ENCODE measurements at places on chromosomes 3 and 15.

DNA sequence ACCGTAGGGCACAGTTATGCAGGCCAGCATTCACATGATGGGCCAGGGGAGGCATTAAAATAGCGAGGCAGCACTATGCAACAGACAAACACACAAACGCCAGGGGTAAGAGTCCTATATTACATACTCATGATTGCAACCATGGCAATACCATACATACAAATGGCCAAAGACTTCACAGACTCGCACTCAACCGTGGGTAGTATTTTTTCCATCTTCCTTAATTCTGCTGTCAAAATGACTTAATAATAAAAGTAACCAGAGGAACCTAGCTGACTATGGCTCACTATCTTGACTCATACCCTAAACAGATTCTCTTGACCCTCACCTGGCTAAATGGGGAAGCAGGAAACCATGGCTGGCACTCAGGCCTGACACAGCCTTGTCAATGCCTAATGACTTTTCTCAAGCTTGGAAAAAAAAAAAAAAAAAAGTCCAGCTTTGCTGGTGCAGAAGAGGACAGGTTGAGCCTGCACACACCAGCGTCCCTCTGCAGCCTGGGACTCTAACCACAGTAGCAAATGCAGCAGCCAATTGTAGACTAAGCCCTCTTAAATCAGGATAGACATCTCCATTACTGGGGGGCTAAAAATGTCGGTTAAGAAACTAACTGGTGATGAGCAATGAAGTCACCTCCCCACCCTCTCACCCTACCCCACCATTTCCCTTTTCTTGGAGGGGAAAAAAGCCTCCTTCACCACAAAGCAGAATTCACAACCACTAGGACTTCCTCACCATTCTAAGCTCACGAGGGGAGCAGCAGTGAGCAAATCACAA lies 23.1 kb downstream of the CCDC12 start:
- H3K27ac ChIP-seq, result peak overlapping the region; percentile 96
- DNase-seq, result no peak
- peaks cover 2% of the 10 kb centered on the region for H3K36me3 ChIP-seq

DNA sequence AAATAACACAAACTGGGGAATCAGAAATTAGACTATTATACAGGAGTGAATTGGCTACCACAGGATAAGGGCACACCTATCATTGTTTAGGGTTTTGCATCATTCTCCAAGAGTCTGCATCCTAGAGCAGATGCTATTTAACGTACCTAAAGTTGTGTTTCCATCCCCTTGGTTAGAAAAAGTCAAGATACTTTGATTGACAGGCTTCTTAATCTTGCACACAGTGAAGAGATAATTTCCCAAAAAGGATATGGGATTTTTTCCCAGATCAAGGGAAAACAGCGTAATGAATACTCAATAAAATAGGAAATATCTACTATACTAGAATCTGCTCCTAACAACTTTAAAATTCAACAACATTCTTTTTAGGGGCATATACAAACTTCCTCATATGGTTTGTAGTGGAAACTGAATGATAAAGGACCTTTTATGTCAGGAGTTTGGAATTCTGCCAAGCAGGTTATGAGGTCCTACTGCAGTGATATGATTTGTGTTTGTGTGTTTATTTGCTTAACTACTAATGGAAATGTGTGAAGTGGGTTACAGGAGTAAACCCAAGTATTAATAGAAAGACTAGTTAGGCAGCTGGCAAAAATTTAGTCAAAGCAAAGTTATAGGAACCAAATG lies 124.1 kb upstream of the MME start:
- H3K4me1 ChIP-seq, result no peaks in the 10 kb centered on the region
- no peaks in the 10 kb centered on the region for H3K36me3 ChIP-seq
- H3K27ac ChIP-seq, result no peak overlapping the region
- no peak overlapping the region for H3K4me3 ChIP-seq
- no peak for DNase-seq
- H3K27me3 ChIP-seq, result no peaks in the 10 kb centered on the region

DNA sequence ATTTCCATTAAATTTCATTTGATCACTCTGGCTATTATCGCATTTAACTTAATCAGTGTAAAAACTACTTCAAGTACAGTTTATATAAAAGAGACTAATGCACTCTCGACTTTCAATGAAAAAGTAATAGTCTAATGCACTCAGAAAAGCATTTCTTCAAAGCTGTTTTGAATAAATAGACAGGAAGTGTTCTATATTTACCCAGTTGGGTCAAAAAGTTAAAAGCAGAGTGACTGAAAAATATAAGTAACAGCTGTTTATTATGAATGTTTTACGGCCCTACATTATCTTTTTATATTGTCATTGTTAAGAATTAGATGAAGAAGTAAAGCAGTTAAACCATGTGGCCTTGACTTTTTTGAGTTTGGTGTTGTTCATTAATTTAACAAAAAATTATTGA lies 391.8 kb downstream of the ZPLD1 start:
- H3K27ac ChIP-seq, result no peak overlapping the region
- DNase-seq, result no peak
- H3K36me3 ChIP-seq, result no peaks in the 10 kb centered on the region
- no peaks in the 10 kb centered on the region for H3K4me1 ChIP-seq
- no peak overlapping the region for H3K4me3 ChIP-seq

DNA sequence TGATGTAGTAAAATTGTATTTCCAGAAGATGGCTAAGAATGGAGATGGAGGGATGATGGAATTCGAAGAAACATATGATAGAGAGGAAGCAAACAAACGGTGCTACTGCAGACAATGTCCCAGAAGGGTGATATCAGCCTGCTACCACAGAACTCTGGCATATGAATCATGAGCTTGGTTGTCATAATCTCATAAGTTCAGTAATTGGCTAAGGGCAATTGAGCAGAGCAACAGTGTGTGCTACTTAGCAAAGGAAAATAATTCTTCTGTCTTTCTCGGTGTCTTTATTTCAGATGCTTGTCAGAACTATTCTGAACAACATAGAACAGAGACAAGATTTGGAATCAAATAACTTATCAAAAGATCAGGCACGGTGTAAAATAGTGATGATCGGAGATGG lies 407.3 kb downstream of the GBE1 start:
- no peak overlapping the region for H3K27ac ChIP-seq
- no peaks in the 10 kb centered on the region for H3K36me3 ChIP-seq
- no peak for DNase-seq
- no peaks in the 10 kb centered on the region for H3K4me1 ChIP-seq

DNA sequence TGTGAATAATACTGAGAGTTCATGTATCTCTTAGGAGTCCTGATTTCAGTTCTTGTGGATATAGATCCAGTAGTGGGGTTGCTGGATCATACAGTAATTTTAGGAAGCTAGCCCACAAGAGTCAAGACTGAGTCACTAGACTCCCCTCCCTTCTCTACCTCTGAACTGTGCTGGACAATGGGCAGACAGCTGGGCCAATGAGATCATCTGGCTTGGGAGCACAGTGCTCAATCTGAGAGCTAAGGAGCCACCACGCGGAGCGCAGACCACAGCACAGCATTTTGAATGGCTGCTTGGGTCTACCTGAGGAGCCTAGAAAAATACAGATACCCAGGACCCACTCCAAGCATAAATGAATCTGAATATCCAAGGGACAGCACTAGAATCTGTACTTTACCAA lies 32.5 kb downstream of the WNT5A start:
- H3K27ac ChIP-seq, result no peak overlapping the region
- no peaks in the 10 kb centered on the region for H3K36me3 ChIP-seq
- no peaks in the 10 kb centered on the region for H3K27me3 ChIP-seq

DNA sequence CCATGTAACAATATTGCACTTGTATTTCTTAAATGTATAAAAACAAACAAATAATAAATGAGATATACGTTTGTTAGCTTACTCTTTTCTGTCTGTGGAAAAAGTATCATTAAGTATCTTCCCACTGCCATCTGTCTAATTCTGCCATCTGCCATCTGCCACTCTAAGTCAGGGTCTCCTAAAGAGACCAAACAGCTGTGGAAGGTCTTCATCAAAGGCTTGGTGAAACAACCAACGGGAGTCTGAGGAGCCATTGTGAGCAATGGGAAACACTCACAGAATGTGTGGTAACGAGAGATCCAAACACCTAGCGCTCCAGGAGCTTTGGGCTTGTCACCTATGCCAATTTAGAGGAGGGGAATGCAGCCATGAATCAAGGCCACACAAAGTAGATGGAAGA lies 28.7 kb upstream of the PFN2 start:
- H3K36me3 ChIP-seq, result no peaks in the 10 kb centered on the region
- no peak for DNase-seq
- no peak overlapping the region for H3K4me3 ChIP-seq
- peaks cover 13% of the 10 kb centered on the region for H3K27me3 ChIP-seq
- no peaks in the 10 kb centered on the region for H3K4me1 ChIP-seq
- no peak overlapping the region for H3K27ac ChIP-seq

- H3K27me3 ChIP-seq, result no peaks in the 10 kb centered on the region
- H3K4me1 ChIP-seq, result peaks cover 48% of the 10 kb centered on the region
- no peaks in the 10 kb centered on the region for H3K36me3 ChIP-seq
Measured at GRCh38 chr3:31539275-31539674, 6.5 kb downstream of the STT3B start.

DNA sequence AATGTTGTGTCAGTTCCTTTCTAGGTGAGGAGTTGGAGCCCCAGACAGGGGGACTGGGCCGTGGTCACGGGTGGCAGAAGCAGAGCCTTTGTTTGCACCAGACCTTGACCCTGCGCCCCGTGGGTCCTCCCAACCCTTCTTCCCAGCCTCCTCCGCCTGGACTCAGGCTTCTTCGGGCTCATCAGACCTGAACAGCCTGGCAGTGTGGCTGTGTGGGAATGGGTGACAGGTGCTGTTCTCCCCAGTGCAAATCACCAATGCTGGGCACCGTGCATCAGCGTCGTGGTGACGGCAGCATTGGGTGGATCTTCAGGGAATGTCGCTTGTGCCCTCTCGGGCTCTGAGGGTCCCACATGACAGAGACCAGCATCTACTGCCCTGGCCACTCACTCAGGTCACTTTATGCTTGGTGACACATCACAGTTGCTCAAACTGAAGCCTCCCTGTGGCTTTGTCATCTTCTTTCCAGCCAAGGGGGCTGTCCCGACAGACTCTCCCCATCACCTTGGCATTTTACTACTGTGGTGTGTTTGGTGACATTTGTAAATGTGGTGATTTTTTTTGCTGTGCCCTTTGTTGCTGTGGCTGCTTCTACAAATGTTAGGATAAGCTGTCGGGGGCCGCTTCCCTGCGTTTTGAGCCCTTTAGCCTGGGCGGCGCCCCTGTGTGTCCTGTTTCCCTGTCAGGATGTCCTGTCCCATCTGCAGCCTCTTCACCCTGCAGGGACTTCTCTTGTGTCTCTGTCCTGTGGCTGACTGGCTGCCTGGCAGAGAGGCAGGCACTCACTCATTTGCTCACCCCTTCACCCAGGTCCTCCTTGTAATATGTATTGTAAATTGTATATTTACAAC lies 14.5 kb downstream of the APBA2 start:
- no peak overlapping the region for H3K4me3 ChIP-seq
- DNase-seq, result no peak
- peaks cover 12% of the 10 kb centered on the region for H3K4me1 ChIP-seq
- H3K36me3 ChIP-seq, result no peaks in the 10 kb centered on the region

DNA sequence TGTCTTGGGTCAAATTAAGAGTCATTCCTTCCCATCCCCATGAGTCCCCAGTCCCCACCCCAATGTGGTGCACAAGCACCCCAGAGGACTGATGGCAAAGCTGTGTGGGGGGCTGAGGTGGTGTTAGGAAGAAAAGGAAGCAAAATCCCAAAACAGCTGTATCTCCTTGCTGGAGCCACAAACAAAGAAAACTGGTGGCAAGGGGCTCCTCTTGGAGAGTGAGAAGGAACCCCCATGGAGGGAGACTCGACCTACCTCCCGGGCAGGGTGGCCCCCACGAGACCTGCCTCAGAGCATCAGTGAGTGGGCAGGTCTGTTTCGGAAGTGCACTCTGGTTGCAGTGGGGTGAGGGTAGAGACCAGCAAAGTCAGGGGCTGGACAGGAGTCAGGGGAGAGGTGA lies 29.2 kb downstream of the PRR23E start:
- DNase-seq, result no peak
- no peaks in the 10 kb centered on the region for H3K4me1 ChIP-seq
- H3K27me3 ChIP-seq, result peaks cover 5% of the 10 kb centered on the region
- H3K27ac ChIP-seq, result no peak overlapping the region

DNA sequence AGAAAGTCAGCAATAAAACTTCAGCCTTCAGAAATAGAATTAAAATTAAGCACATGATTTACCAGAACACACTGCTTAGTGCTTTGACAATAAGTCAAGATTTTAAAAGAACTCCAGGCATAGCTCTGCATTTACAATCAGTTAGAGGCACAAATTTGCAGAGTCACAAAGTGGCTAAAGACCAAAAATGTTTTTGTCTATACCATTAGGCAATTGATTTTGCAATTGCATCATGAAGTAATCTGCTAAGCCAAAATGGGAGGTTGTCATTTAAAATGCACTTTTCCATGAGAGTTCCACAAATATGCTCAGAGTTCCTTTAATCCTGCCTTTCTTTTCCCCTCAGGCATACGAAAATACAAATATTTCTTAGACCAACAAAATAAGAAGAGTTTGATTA lies 10.1 kb upstream of the DCP1A start:
- peaks cover 8% of the 10 kb centered on the region for H3K27me3 ChIP-seq
- no peak overlapping the region for H3K4me3 ChIP-seq
- DNase-seq, result no peak
- no peaks in the 10 kb centered on the region for H3K36me3 ChIP-seq
- no peaks in the 10 kb centered on the region for H3K4me1 ChIP-seq
- H3K27ac ChIP-seq, result no peak overlapping the region

DNA sequence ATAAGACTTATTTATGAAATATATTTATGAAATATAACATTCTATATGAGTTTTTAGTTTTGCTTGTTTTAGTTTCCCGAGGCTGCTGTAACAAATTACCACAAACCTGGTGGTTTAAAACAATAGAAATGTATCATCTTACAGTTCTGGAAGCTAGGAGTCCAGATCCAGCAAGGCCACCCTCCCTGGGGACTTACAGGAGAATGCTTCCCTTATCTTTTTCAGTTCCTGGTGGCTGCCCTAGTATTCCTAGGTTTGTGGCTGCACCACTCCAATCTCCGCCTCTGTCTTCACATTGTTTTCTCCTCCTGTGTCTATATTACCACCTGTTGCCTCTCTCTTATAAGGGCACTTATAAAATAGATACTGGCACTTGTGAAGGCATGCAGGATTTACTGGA lies 877.8 kb downstream of the TUSC7 start:
- no peak overlapping the region for H3K4me3 ChIP-seq
- H3K4me1 ChIP-seq, result no peaks in the 10 kb centered on the region
- DNase-seq, result no peak
- H3K27me3 ChIP-seq, result no peaks in the 10 kb centered on the region

- no peak for DNase-seq
- H3K36me3 ChIP-seq, result peaks cover 3% of the 10 kb centered on the region
- H3K4me3 ChIP-seq, result no peak overlapping the region
- H3K27ac ChIP-seq, result no peak overlapping the region
Measured at GRCh38 chr3:155676252-155676981, 68.5 kb downstream of the PLCH1 start.

- DNase-seq, result no peak
- H3K4me1 ChIP-seq, result no peaks in the 10 kb centered on the region
- no peak overlapping the region for H3K27ac ChIP-seq
- no peaks in the 10 kb centered on the region for H3K27me3 ChIP-seq
- no peak overlapping the region for H3K4me3 ChIP-seq
Measured at GRCh38 chr3:146818866-146819265, 213.7 kb upstream of the PLSCR5 start.

GRCh38 chr3:148307443-148307843 lies 390.3 kb upstream of the AGTR1 start:
- DNase-seq, result no peak
- no peaks in the 10 kb centered on the region for H3K4me1 ChIP-seq

GRCh38 chr3:42214565-42215283 lies 51.3 kb downstream of the CCK start:
- peaks cover 7% of the 10 kb centered on the region for H3K36me3 ChIP-seq
- peak overlapping the region; percentile 49 for H3K27ac ChIP-seq
- no peak overlapping the region for H3K4me3 ChIP-seq
- peaks cover 32% of the 10 kb centered on the region for H3K4me1 ChIP-seq
- no peak for DNase-seq
- H3K27me3 ChIP-seq, result no peaks in the 10 kb centered on the region
